ENCODE measurements at places on chromosomes 2 and 18.

DNA sequence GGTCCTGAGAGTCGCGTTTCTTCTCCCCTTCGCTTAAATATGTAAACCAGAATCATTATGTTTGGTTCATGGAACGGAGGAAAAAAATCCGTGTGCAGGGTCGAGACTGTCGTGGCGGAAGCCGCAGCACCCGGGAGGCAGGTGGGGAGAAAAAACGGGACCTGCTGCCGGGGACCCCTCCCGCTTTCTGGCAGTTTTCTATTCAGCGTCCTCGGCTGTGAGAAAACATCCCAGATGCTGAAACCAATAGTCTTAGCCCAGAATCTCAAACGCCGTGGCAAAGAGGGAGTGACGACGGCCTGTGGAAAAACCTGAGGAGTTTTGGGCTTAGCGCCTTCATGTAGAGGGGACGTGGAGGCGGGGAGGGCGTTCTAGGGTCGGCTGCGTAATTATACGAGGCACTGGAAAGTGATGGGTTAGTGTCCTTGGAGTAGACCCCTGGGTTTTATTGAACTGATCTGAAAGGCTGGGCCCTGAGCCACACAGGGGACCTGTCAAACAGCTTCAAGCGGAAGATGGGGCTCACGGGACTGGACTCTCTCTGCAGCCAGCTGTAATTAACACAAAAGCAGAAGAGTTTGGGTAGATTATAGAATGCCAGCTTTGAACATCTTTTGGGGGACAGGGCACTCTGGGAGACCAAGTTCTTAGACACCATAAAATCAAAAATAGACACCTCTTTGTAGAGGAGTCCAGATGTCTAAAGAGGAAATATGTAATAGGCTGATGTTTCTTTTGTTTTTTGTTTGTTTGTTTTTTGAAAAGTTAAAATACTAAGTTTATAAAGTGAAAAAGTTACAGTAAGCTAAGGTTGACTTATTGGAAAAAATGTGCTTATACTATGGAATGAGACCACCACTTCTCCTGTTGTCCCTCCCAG, 834 bp upstream of the BUB1 start:
- DNase-seq, result peak; percentile 15

DNA sequence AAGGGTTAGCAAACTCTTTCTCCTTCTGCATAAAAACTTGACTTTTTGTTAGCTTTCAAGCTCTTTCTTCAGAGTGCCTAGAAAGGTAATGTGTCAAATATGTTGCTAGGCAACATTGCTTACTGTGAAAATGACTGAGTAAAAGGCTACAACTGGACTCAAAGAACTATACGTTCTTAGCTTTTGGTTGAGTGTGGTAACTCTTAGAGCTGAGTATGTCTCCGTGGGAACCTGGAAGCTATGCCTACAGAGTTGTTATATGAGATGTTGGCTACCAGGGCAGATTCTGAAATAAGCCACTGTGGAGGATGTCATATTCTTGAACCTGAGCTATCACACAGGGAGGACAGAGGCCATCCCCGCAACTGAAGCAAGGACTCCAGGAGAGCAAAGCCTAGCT, 105.5 kb downstream of the ARL6IP6 start:
- no peak for DNase-seq

- DNase-seq, result no peak
These were observed 98.1 kb downstream of the CDH2 start for GRCh38 chr18:28078849-28079248.

- peak; percentile 61 for DNase-seq
These were observed at the start of gene MBD5 for GRCh38 chr2:148021059-148021861. MBD5 (plus strand) TSS chr2:148021091.

DNA sequence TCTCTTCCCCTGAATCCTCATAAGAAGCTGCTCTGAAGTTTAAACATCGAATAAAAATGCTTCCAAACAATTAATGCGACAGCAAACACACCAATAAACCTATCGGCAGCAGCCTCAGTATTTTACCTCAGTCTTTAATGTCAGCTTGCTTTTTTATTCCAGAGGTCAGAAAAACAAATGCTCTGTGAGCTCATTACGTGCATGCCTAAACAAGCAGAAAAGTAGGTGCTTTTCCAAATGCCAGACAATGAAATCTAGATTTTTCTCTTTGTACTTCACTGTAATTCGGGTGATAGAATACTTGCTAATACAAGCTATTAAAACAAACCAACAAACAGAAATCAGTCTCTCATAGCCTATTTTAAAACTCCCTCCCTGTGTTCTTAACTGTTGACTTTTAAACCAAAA, 381.5 kb downstream of the NRXN1 start:
- DNase-seq, result no peak
